ENCODE measurements at places on chromosomes 1 and 21. TPM values are rescaled to one million over a fixed set of nuclear protein-coding genes. Genes with fewer than 3 reads are reported as not detected.

- H3K4me3 ChIP-seq: no peak overlapping the region
- no peak for DNase-seq
- no peaks in the 10 kb centered on the region for H3K4me1 ChIP-seq
These were observed 18.2 kb upstream of the AJAP1 start for GRCh38 chr1:4636186-4636585.

- H3K4me3 ChIP-seq: no peak overlapping the region
- DNase-seq: no peak
- H3K27me3 ChIP-seq: no peaks in the 10 kb centered on the region
These were observed 13.8 kb upstream of the THEM5 start for GRCh38 chr1:151867321-151867720.

DNA sequence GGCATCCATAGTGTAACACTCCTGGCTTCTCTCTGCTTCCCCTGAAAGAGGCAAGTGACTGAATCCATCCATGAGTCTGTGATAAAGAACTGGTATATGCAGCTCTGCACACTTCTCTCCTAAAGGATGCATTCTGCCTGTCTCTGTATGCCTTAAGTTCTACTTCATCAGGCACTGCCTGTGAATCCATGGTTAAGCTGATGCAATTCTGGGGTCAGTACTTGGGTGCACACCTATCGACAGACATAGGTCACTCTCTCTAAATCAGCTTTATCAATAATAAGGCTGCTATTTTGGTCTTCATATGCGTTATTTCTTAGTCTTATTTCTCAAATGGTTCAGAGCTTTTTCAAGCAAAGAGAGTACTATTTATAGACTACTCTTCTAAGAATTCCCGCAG lies 32.7 kb upstream of the PTP4A2 start:
- no peaks in the 10 kb centered on the region for H3K36me3 ChIP-seq
- no peak overlapping the region for H3K4me3 ChIP-seq
- no peak for DNase-seq
- no peaks in the 10 kb centered on the region for H3K27me3 ChIP-seq
- no peak overlapping the region for H3K27ac ChIP-seq

- no peaks in the 10 kb centered on the region for H3K27me3 ChIP-seq
- peaks cover 32% of the 10 kb centered on the region for H3K36me3 ChIP-seq
- no peak for DNase-seq
- H3K4me1 ChIP-seq: peaks cover 25% of the 10 kb centered on the region
- H3K27ac ChIP-seq: peak overlapping the region; percentile 88
These were observed 4.8 kb downstream of the S1PR1 start for GRCh38 chr1:101241485-101242225.

GRCh38 chr1:117795190-117795589 lies 134.2 kb downstream of the GDAP2 start:
- DNase-seq: no peak
- no peak overlapping the region for H3K27ac ChIP-seq
- no peaks in the 10 kb centered on the region for H3K27me3 ChIP-seq
- no peaks in the 10 kb centered on the region for H3K36me3 ChIP-seq

- DNase-seq: no peak
- peak overlapping the region; percentile 96 for H3K4me3 ChIP-seq
- H3K27me3 ChIP-seq: no peaks in the 10 kb centered on the region
- peak overlapping the region; percentile 94 for H3K27ac ChIP-seq
- H3K36me3 ChIP-seq: no peaks in the 10 kb centered on the region
These were observed 1.1 kb downstream of the LRRC8C start for GRCh38 chr1:89633800-89634625.

GRCh38 chr1:53405737-53406136 lies 53.5 kb upstream of the DMRTB1 start:
- no peak for DNase-seq
- H3K27me3 ChIP-seq: no peaks in the 10 kb centered on the region
- no peak overlapping the region for H3K27ac ChIP-seq
- no peaks in the 10 kb centered on the region for H3K4me1 ChIP-seq
- no peak overlapping the region for H3K4me3 ChIP-seq

GRCh38 chr1:40795811-40796586 lies 12.4 kb downstream of the KCNQ4 start:
- H3K4me3 ChIP-seq: no peak overlapping the region
- H3K27me3 ChIP-seq: no peaks in the 10 kb centered on the region
- no peak for DNase-seq
- H3K4me1 ChIP-seq: peaks cover 35% of the 10 kb centered on the region
- no peak overlapping the region for H3K27ac ChIP-seq
- H3K36me3 ChIP-seq: no peaks in the 10 kb centered on the region

GRCh38 chr1:6554031-6554906 lies at the start of gene NOL9:
Gene NOL9, minus strand, starts transcription at chr1:6554513. Its CDS starts 11 bp downstream, at chr1:6554502.
- peaks cover 21% of the 10 kb centered on the region for H3K4me1 ChIP-seq
- peak within 1 kb of the TSS; percentile 91 for H3K4me3 ChIP-seq
- no peaks in the 10 kb centered on the region for H3K27me3 ChIP-seq
- peak within 1 kb of the TSS; percentile 82 for H3K27ac ChIP-seq
- DNase-seq: peak; percentile 90

- no peak for DNase-seq
- H3K4me1 ChIP-seq: no peaks in the 10 kb centered on the region
- H3K4me3 ChIP-seq: no peak overlapping the region
- H3K36me3 ChIP-seq: no peaks in the 10 kb centered on the region
- H3K27ac ChIP-seq: no peak overlapping the region
- no peaks in the 10 kb centered on the region for H3K27me3 ChIP-seq
These were observed 32.7 kb downstream of the ASH1L start for GRCh38 chr1:155529929-155530328.

DNA sequence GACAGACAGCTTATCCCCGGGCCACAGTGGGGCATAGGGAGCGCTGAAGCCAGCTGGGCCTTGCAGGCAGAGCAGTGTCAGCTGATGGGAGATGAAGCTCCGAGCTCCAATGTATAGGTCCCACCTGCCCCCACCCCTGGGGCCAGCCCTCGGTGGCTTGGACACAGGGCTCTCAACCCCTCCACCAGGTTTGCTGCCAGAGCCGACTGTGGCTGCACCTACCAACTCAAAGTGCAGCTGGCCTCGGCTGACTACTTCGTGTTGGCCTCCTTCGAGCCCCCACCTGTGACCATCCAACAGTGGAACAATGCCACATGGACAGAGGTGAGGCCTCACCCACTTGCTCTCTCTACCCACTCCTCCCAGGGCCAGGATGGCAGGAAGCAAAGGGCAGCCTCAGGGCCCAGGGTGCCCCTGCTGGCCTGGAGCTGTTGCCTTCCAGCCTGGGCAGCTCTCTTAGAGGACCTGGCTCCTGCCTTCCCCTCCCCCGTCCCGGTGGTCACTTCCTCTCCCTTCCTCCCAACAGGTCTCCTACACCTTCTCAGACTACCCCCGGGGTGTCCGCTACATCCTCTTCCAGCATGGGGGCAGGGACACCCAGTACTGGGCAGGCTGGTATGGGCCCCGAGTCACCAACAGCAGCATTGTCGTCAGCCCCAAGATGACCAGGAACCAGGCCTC lies 7.7 kb downstream of the MAD2L2 start:
- no peak overlapping the region for H3K4me3 ChIP-seq
- H3K27me3 ChIP-seq: no peaks in the 10 kb centered on the region
- no peak for DNase-seq
- H3K36me3 ChIP-seq: peaks cover 26% of the 10 kb centered on the region
- H3K27ac ChIP-seq: no peak overlapping the region

GRCh38 chr1:169812131-169812530 lies 17.4 kb upstream of the METTL18 start:
- no peaks in the 10 kb centered on the region for H3K4me1 ChIP-seq
- no peaks in the 10 kb centered on the region for H3K27me3 ChIP-seq
- H3K27ac ChIP-seq: no peak overlapping the region
- no peaks in the 10 kb centered on the region for H3K36me3 ChIP-seq
- H3K4me3 ChIP-seq: no peak overlapping the region
- DNase-seq: no peak

DNA sequence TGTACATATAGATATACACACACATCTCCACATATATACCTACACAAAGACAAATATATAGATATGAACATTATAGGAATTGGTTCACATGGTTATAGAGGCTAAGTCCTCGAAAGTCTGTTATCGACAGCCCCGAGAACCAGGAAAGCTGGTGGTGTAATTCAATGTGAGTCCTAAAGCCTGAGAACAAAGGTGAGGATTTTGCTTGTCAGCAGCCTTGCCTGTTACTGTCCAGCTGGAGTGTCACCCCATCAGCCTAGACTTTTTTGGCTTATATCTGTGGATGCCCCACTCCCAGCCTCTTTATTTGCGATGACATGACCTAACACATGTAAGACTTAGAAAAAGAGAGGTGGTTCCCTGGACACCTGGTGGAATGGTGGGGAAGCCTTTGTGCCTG lies 97.0 kb downstream of the GIPC2 start:
- no peak overlapping the region for H3K27ac ChIP-seq
- H3K27me3 ChIP-seq: no peaks in the 10 kb centered on the region
- H3K4me1 ChIP-seq: no peaks in the 10 kb centered on the region
- DNase-seq: no peak

- DNase-seq: no peak
- peaks cover 6% of the 10 kb centered on the region for H3K4me1 ChIP-seq
These were observed 478.9 kb upstream of the CAMK1G start for GRCh38 chr1:209104646-209105045.

DNA sequence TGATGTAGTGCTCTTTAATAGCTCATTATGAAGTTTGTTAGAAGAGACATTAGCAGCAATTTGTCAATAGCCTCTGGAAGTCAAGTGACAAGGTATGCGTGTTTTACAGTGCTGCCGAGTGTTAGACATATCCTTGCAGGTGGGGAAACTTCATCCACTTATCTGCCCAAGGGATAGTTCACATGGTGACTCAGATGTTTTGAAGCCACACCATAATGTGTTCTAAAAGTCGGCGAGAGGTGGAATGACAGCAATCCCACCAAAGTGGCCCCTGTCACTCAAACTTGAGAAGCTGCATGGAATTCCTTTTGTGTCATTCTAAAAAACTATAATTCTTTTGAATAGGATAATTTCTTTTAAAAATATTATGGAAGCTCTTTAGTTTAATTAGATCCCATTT lies 98.1 kb downstream of the RUNX1 start:
- H3K4me3 ChIP-seq: no peak overlapping the region
- H3K27me3 ChIP-seq: no peaks in the 10 kb centered on the region
- no peak overlapping the region for H3K27ac ChIP-seq
- no peaks in the 10 kb centered on the region for H3K36me3 ChIP-seq
- H3K4me1 ChIP-seq: no peaks in the 10 kb centered on the region

DNA sequence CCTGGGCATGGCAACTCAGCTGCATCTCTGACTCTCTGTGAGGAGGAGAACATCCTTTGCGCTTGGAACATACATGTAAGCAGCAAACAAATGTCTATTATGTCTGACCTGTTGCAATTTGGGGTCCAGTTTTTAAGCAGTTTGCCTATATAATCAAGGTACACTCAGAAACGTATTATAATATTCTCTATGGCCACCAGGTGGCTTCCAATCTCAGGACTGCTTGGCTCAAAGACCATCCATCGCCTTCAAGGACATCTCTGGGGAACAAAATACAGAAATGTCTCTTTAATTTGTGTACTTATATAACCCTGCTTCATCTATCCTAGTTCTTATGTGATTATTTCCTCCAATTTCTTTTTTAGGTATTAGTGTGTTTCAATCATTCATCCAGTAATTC lies 227.2 kb downstream of the OLFM3 start:
- H3K4me3 ChIP-seq: no peak overlapping the region
- no peak for DNase-seq
- H3K36me3 ChIP-seq: no peaks in the 10 kb centered on the region

GRCh38 chr1:202233804-202234203 lies 40.2 kb downstream of the LGR6 start:
- H3K27me3 ChIP-seq: no peaks in the 10 kb centered on the region
- no peaks in the 10 kb centered on the region for H3K36me3 ChIP-seq
- H3K4me3 ChIP-seq: no peak overlapping the region
- no peak overlapping the region for H3K27ac ChIP-seq
- no peak for DNase-seq

DNA sequence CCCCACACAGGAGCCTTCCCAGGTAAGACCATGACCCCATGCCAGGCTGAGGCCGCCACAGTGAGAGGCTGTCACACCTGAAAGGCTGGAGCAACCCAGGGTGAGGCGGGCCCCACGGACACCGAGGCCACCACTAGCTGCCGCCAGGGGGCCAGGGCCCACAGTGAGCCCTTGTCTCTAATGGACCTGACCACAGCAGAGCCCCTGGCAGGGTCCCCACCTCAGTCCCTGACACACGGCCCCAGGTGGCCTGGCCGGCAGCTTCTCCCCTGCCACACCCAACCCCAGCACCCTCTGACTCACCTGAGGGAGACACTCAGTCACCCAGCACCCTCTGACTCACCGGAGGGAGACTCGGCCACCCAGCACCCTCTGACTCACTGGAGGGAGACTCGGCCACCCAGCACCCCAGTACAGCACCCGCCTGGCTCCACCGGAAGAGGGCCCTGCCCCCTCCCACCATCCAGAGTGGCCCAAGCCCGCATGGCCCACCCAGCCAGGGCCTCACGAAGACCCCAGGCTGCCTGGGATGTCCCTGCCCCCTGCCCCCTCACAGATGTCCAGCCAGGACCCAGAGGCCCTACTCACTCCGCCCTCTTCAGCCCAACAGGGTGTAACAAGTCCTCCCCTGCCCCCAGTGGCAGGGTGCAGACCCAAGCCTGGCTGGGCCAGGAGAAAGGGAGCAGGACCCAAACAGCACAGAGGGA lies 4.4 kb downstream of the DVL1 start:
- no peak overlapping the region for H3K4me3 ChIP-seq
- H3K27ac ChIP-seq: no peak overlapping the region
- H3K4me1 ChIP-seq: peaks cover 46% of the 10 kb centered on the region
- peaks cover 9% of the 10 kb centered on the region for H3K36me3 ChIP-seq

Gene S100B
- total RNA-seq: 4.5 TPM

Gene AZIN2
- total RNA-seq: 1.9 TPM

Gene HCN3
- 0.41 TPM for total RNA-seq

Gene POU3F1
- total RNA-seq: not detected

Gene FNDC10
- 2.7 TPM for total RNA-seq

Gene CHAF1B
- total RNA-seq: 1.2 TPM
